ENCODE measurements at places on chromosomes 5 and 9.

DNA sequence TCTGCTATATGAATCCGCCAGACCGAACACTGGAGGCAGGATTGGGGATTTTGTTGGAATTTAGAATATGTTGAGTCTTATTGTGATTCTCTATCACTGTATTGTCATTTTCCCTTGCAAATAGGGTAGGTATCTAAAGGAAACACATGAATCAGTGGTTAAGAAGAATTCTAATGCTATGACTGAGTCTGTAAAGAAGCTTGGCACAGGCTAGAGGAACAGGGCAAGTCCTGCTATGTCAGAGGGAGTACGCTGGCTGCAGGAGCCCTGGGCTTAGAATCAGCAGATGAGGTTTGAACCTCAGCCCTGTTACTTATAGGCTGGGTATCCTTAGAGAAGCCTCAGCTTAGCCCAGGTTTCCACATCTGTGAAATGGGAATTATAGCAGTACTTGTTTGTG is 198.1 kb downstream of the NR3C1 start:
- DNase-seq = no peak

- no peak for DNase-seq
These were observed 147.8 kb downstream of the LIFR start for GRCh38 chr5:38408446-38409198.

DNA sequence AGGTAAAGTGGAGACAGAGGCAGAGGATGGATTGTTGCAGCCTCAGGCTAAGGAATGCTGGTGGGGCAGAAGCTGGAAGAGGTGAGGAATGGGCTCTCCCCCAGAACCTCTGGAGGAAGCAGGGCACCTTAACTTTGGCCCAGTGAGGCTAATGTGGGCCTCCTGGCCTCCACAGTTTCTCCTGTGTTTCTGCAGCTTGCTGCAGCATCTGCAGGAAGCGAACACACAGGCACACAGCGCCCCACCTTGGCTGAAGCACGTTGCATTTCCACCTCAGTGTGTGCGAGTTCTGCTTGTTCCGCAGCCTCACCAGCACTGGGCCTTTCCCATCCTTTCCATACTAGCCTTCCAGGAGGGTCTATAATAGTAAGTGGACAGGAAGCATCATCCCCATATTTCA is 27.2 kb upstream of the ASS1 start:
- DNase-seq = no peak

DNA sequence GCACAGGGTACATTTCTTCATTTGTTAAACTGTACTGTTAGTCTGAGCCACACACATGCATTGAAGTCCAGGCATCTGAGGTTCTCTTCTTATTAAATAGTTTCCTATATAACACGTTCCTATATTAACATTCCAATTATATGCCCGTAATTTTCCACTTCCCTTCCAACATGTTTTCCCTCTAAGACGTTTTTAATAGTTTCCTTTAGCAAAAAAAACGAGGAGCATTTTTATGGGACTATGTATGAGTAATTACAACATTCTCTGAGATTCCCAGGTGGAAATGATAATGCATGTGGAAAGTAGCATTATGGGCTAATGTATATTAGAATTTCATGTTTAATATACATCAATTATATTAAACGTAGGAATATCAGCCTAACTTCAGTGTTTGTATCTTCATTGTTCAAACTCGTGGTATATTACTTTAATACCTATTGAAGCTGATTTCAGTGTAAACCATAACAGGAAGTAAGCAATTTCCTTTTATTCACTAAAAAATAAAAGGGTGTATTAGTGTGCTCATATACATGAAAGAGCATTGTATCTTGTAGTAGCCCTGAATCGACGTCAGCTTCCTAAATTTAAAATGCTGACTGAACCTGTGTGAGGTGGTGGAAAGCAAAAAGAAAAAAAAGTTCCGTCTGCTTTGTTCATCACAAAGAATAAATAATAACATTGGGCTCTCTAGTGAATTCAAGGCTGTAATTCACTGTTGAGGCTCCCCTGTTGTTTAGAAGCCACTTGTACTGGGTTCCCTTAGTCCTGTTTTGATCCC is 11.3 kb downstream of the SMARCA2 start:
- no peak for DNase-seq

DNA sequence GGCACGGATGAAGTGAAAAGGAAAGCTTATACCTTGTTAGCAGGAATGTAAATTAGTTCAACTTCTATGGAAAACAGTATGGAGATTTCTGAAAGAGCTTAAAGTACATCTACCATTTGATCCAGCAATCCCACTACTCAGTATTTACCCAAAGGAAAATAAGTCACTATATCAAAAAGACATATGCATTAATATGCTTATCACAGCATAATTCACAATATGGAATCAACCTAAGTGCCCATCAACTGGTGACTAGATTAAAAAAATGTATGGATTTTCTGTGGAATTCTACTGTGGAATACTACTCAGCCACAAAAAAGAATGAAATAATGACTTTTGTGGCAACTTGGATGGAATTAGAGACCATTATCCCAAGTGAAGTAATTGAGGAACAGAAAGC is 279.6 kb downstream of the GABRB2 start:
- DNase-seq = no peak

Measured in activated CD4-positive, alpha-beta T cell treated with anti-CD3 and anti-CD28 coated beads, Interleukin-2, Interleukin-6, amounts not matched to agents 100 ng/mL and 50 ng/mL, durations not matched to agents 16 hours and 8 hours (primary cell).